Activated CD8-positive, alpha-beta memory T cell treated with anti-CD3 and anti-CD28 coated beads, Interleukin-2, amount 10 ng/mL, durations not matched to agents 7 days and 5 days (primary cell): ENCODE measurements at places on chromosomes 6 and 20. TPM values are rescaled to one million over a fixed set of nuclear protein-coding genes. Genes with fewer than 3 reads are reported as not detected.

SLC25A27 gene
- total RNA-seq: 0.12 TPM

HEY2 gene
- total RNA-seq: not detected

DNA sequence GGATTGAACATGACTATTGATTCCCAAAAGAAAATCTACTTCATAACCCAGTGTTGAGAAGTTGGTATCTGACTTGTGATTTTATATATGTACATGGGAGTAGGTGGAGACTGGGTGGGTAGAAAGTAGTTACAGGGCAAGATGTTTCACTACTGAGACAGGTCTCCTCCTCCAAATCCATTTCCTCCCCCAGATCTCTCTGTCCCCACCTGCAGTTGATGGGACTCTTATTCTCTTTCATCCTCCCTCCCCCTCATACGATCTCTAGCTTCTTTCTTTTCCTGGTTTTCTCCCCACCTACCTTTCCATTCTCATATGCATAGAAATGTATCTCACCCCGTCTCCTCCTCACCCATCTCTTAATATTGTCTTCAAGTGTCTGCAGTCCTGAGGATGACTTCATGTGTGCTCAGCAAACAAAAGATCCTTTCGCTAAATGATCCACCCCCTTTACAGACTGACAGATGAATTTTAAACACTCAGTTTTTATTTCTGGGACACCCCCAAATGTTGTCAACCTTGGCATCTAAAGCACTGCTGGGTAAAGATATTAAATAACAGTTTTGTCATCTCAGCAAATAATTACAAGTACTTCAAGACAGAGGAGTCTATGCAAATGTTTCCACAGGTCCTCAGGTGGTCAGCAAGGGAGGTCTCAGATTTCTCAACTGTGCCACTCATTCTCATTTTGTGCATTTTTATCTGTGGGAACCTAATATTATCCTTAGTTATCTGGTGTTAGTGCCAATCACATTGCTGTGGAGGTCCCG lies 18.7 kb upstream of the HECA start:
- no peak overlapping the region for H3K27ac ChIP-seq
- peaks cover 45% of the 10 kb centered on the region for H3K4me1 ChIP-seq
- DNase-seq: no peak
- H3K27me3 ChIP-seq: no peaks in the 10 kb centered on the region

DNA sequence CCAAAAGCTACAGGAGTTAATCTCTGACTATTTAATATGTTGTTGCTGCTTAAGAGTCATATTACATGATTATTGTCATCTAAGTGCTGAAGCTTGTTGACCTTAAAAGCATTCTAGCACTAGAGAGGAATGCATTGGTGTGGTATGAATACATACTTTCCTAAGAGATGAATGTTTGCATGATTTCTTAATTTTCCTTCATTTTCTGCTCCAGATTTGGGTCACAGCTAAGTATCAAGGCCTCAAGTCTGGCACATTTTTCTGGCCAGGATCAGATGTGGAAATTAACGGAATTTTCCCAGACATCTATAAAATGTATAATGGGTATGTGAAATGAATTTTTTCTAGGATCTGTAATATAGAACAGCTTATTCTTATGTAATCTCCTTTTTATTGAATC lies 53.6 kb downstream of the ENPP1 start:
- peaks cover 8% of the 10 kb centered on the region for H3K27me3 ChIP-seq
- H3K4me3 ChIP-seq: no peak overlapping the region
- H3K27ac ChIP-seq: no peak overlapping the region
- peaks cover 5% of the 10 kb centered on the region for H3K4me1 ChIP-seq

SLC22A3 gene
- total RNA-seq: not detected
